IPS DF 6.9 (cell line): ENCODE measurements at places on chromosomes 12 and 14.

- H3K27me3 ChIP-seq = no peaks in the 10 kb centered on the region
- no peak overlapping the region for H3K27ac ChIP-seq
- H3K4me1 ChIP-seq = no peaks in the 10 kb centered on the region
Observed at GRCh38 chr12:1093166-1093751, 102.2 kb downstream of the ERC1 start.

- no peaks in the 10 kb centered on the region for H3K36me3 ChIP-seq
- H3K27ac ChIP-seq = no peak overlapping the region
Observed at GRCh38 chr14:56185992-56186391, 67.8 kb downstream of the PELI2 start.

GRCh38 chr12:54191126-54191525 lies 2.3 kb upstream of the SMUG1 start:
- H3K27me3 ChIP-seq = peaks cover 14% of the 10 kb centered on the region; the same call in 1 of the 2 replicates
- no peak overlapping the region for H3K4me3 ChIP-seq
- DNase-seq = no peak

DNA sequence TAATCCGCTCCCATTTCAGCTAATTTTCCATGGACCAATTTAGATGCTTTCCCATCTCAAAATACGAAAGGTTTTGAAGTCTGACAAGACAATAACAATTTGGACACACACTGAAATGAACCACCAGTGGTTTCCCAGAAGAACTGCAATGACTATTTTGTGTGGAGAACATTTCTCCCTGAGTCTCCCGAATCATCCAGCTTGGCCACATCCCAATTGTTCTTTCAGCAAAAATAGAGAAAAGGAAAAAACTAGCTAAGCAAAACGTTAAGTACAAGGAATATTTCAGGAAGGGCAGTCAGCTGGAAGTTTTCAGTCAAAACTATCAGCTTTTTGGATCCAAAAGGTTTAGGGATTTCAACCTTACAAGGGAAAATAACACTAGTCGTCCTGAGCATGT lies 390.6 kb downstream of the KCNH5 start:
- peaks cover 3% of the 10 kb centered on the region for H3K4me1 ChIP-seq
- no peak overlapping the region for H3K27ac ChIP-seq
- H3K4me3 ChIP-seq = no peak overlapping the region
- no peaks in the 10 kb centered on the region for H3K36me3 ChIP-seq

- DNase-seq = no peak
- H3K27ac ChIP-seq = no peak overlapping the region
- H3K36me3 ChIP-seq = no peaks in the 10 kb centered on the region
- H3K4me3 ChIP-seq = no peak overlapping the region
Observed at GRCh38 chr14:99690636-99691035, 6.5 kb downstream of the CYP46A1 start.
